A549 treated with CpdA at 1 μM for 4 hours (cell line): ENCODE measurements at places on chromosomes 3 and 15. TPM values are rescaled to one million over a fixed set of nuclear protein-coding genes. Genes with fewer than 3 reads are reported as not detected.

Gene RAD51
- 18.5 to 23.7 TPM (median 18.7 TPM) in 5 replicates for total RNA-seq

Gene FEZF2
- total RNA-seq = not detected in 5 replicates

Gene CATSPER2
- total RNA-seq = 0.40 to 3.4 TPM (median 0.84 TPM) in 5 replicates

Gene FAM81A
- total RNA-seq = 11.0 to 14.6 TPM (median 13.6 TPM) in 5 replicates
